ENCODE measurements at places on chromosomes 2 and 18.

DNA sequence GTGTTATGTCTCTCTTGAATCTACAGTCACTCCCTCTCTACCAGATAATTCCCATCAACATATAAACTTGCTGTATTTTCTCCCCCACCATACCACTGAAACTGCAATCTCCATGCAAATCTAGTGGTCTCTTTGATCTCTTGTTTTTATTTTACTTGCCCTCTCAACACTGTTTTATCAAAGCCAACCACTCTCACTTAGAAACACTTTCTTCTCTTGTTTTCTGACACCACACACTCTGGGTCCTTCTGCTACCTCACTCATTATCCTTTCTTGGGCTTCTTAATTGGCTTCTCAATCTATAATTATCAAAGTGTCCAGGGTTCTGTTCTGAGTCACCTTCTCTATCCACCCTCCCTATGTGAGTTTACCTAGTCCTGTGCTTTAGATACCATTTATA lies 2.0 kb upstream of the MCFD2 start:
- DNase-seq, result no peak

DNA sequence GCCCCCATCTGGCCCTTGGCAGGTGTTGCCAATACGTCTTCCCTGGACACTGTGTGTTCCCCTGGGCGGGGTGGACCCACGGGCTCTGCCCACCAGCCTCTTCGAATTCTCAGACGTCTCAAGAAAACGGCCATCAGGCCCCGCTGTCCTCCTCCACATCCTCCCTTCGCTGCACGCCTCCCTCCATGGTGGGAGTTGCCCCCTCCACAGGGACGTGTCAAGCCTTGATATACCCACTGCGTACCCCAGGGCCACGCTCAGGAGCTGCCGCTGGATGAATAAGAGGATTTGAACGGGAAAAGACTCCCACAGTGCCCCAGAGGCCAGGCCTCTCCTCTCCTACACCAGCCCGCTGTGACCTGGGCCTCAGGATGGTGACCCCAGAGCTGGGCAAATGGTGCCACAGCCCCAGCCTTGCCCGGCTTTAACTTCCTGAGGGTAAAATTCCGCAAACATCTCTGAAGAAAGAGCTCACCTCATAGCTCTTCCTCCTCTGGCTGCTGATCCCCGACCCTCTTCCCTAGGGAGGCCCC lies 399.3 kb upstream of the MYT1L start:
- DNase-seq, result no peak

DNA sequence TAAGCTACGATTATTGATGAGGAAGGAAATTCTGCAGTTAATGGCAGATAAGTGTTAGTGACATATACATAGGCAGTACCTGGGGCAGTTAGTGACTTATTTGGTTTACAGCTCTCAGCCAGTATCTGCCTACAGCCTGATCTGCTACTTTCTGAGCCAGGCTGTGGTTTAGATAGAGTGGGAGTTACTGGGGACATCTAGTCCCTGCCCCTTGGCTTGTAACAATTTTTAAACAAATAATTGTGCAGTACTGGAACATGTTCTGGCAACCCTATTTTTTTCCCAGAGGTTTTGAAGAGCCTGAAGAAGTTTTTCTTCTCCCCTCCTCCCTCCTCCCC lies 2.3 kb downstream of the KIF5C start:
- no peak for DNase-seq

- no peak for DNase-seq
Measured at GRCh38 chr2:62794791-62795190, 89.3 kb downstream of the EHBP1 start.

GRCh38 chr2:239318790-239319661 lies 81.8 kb downstream of the HDAC4 start:
- no peak for DNase-seq

DNA sequence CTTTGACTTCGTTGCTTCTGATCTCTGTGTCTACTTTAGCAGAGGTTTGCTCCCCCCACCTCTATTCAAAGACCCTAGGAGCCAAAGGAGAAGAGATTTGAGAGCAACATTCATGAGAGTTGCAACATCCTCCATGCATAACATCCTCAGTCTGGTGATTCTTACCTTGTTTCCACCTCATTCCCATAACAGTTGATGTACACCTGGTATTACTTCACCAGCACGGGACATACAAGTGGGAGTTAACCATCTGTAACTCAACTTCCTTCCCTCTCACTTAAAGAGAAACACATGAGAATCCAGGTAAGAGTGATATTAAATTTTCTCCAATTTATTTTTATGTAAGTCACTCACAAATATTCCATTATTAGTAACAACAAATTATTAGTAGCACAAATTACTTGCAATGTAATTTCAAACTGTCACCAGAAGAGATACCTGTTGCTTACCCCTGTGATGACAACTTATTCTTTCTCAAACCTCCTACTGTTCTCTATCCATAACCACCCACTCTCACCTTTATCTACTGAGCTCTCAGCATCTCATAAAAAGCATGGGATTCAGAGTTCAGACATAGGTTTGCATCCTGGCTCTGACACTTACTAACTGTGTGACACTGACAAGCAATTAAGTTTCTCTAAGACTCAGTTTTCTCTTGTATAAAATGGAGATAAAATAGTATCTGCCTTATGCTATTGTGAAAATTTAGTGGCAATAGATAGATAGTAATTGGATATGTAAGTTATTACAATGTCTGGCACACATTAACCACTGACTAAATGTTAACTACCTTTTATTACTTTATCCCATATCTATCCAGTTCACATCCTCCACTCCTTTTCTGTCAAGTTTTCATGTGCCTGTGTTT lies 184.6 kb upstream of the SRD5A2 start:
- DNase-seq, result no peak

DNA sequence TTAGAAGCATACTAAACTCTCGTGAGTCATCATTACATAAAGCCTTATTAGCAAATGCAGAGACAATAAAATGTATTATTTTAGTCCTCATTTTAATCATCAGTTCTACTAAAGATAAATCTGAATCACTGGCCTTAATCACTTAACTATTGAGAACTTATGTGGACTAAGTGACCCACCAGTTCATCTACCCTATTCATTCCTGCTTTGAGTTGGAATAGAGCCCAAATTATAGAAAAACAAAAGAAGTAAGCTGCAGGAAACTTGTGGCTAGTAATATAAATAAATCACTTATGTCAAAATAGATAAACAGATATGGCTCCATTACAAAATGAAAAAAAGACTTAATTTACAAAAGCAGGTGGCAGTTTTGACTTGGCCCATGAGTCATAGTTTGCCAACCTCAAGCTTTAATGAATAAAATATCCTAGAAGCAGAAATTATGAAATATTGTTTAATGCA lies 851.8 kb upstream of the CRIM1 start:
- no peak for DNase-seq

GRCh38 chr2:229057976-229058553 lies 213.0 kb downstream of the PID1 start:
- no peak for DNase-seq

- DNase-seq, result no peak
Measured at GRCh38 chr2:221999717-222000116, 299.1 kb downstream of the PAX3 start.

DNA sequence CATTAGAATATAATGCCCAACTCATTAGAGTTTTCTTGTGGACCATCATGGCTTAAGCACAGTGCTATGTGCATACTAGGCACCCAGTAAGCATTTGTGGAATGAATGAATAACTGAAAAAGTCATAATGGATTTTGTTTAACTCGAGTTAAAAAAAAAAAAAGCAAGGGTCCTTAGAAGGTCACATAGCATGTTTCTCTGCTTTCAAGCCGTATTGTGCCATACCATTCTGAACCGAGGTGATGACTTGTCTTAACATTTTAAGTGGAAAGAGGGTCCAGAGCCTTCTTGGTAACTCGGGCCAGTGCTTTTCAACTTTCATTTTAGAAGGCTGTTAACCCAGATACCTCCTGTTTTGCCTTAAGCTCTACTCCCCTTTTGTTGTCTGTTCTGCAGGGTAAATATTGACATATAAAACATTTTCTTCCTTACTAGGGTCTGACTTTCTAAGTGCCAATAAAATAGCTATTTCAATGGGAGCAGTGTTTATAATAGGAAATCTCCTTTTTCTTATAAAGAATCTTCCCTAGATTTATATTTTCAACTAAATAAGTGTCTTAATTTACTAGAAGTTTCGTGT lies 787 bp upstream of the ADGRF3 start:
- DNase-seq, result no peak

DNA sequence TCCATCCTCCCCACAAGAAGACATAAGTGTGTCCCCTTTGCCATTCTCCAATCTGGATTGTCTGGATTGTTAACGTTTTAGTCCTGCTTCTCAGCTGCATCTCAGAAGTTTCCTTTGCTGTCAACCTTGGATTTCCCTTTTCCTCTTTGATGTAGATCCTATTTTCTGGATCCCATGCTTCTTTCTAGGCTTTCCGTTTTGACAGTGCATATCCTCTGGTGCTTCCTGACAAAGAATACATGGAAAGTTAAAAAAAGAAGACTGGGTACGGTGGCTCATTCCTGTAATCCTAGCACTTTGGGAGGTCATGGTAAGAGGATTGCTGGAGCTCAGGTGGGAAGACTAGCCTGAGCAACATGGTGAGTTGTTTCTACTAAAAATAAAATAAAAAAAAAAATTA lies 26.8 kb downstream of the ABI2 start:
- DNase-seq, result no peak

DNA sequence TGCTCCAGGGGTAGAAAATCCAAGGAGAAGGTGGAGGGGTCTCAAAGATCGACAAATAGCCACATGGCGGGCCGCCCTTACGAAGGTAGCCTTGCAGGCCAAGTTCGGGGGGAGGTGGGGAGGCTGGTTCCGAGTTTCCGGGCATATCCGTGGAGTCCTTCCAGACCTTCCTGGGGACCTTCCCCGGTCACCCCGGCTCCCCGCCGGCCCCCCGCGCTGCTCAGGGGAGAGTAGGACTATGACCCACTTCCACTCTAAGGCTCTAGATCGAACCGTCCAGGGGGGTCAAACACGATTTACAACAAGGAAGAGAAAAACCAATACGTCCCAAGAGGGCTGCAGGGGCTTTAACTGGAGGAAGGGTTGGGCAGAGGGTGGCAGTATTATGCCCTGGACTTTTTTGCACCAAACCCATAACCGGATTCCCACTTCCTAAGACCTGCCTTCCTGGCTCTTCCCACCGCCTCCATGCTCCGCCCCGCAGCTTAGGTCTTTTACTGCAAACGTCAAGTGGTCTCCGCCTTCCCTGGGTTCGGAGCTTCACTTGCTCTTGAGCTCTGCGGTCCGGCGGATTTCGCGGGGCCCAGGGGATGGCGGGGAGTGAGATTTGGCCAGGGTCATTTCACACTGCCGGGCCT lies 779 bp upstream of the LYPD6 start:
- DNase-seq, result peak; percentile 1

DNA sequence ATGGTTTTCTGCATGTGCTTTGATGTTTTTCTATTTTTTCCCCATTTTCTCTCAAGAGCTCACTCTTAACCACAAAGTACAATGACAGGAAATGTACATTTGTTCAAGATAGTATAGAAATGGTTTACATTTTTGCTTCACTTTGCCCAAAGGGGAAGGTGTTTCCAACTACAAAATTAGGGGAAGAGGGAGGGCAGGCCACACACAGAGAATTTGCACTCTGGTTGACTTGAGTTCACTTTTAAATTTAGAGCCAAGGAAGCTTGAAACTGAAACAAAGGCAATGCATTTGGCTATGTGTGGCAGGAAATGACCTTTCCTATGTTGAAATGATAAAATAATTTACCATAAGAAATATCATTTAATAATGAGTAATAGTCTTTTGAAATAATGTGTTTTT lies 19.1 kb upstream of the VIT start:
- DNase-seq, result no peak

- no peak for DNase-seq
Measured at GRCh38 chr2:147569426-147569825, 275.4 kb upstream of the ACVR2A start.

- DNase-seq, result peak; percentile 9
Measured at GRCh38 chr18:9575558-9575957, 38.8 kb downstream of the PPP4R1 start.

- DNase-seq, result peak; percentile 9
Measured at GRCh38 chr2:240960971-240961876, 37.2 kb upstream of the SNED1 start.

- DNase-seq, result no peak
Measured at GRCh38 chr2:160052531-160052930, 9.9 kb downstream of the PLA2R1 start.

All from stimulated activated CD4-positive, alpha-beta T cell treated with anti-CD3 and anti-CD28 coated beads, Interleukin-2, amount 100 ng/mL, for 24 hours (primary cell).